ENCODE measurements at places on chromosomes 12 and 14.

DNA sequence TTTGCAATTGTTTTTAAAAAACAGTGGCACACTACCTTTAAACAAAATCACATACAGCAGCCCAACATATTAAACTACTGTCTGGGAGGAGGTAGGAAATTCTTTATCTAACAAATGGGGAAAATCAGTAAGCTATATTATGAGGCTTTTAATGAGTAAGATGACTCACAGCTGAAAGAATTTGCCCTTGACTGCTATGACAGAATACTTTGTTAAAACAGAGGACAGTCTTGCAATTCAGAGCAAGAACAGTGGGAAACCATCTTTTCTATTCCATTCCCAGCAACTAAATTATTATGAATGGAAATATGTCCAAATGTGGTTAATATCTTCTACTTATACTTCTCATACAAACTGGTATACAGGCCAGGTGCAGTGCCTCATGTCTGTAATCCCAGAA, 49.2 kb upstream of the SGPP1 start:
- no peak for DNase-seq

DNA sequence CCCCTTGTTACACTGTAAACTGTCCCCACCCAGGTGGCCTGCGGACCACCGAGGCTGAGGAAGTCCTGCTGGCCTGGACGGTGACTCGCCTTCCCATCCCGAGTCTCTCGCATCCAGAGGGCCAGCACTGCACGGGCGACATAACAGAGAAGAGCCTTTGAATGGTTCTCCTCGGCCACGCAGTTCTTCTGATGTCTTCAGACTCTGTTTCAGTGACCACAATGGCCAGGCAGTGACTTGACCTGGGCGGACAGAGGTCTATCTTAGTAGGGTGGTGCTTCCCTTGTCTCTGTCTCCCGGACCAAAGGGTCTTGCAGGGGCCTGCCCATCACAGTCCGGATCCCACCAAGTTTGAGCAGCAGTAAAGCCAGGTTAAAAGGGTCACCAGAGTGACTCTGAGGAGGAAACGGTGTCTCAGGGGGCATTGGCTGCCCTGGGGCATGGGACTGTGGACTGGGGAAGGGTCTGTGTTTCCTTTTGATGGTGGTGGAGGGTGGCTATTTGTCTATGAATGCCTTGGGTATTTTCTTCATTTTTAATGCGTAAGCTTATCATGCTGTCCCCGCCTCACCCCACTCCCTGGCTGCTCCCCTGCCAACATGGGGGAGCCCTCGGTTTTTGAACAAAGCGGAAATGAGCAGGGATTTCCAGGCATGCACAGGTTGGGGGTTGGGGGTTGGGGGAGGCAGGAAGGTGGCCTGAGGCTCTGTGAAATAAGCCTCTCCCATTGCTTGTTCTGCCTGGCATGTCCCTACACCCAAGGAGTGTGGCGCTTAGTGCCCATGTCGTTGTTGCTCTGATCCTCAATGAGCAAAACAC, 10.3 kb downstream of the KRT85 start:
- DNase-seq, result no peak

GRCh38 chr12:54033106-54033979, 493 bp downstream of the HOXC5 start:
- no peak for DNase-seq

DNA sequence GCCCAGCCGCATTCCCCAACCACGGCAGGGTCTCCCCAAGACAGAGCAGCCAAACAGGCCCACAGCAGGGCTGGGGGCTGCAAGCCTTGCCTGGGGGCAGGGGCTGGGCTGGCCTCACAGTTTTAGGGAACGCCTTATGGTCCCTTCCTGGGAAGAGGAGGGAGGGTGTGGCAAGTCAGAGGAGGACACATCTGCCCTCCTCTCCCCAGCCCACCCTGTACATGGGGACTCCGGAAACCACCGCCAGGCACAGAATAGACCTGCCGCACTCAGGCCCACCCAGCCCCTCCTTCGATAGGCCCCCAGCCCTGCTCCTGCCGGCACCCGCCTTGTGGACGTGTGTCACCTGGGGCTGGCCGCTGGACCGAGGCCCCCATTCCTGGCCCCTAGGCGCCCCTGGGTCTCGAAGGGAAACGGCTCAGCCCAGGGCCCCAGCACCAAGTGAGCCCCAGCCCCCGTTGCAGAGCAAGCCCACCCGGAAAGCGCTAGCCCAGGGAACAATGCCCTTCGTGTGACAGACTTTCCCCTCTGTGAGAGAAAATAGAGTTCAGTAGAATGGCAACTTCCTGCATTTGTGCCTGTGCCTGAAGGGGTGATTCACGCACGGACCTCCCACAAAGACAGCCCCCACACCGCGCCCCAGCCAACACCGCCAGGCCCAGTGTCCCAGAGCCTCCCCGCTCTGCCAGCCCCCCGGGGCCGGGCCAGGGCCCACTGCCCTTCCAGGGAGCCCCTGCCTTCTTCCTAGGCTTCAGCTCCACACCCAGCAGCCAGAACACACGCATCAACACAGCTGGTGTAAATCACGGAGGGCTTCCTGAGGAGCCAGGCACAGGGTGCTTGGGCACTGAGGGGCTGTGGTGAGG, 12.0 kb upstream of the NUDT14 start:
- DNase-seq, result no peak

DNA sequence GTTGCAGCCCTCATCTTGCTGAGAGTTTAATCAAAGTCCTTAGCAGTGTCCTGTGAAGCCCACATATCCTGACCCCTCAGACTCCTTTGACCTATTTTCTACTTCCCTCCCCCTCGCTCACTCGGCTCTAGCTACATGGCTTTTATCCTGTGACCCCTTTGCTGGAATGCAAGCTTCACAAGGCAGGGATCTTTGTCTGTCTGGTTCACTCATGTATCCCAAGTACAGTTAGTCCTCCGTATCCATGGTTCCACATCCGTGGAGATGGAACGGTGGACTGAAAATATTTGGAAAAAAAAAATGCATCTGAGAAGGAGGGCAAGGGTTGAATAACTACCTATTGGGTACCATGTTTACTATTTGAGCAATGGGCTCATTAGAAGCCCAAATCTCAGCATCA, 173.8 kb downstream of the BCAT1 start:
- DNase-seq, result no peak

DNA sequence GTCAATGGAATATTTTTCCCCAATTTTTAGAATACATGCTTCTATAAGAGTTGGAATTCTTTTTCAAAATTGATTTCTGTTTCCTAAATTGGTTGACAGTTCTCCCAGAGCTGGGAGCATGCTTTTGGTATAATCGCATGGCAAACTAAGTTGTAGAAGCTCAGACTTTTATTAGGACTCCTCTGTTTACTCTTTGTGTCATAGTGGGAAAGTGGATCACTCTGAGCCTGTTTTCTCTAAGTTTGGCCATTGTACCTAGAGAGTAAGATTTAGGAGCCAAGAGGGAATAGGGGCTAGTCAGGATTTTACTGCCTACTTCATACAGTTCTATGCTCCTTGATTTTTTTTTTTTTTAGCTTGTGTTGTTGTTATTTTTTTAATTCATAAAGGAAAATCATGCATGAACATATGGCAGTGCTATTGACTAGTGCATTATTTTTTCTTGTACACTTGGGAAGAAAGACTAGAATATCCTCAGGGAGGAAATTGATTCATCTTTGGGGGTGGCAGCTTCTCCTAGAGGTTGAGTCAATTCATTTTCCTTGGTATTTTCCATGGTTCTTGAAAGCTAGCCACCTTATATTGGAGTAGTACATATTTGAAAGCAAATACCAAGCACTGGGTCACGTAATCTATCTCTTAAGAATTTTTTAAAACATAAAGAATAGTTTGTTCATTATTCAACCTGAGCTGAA, 77.7 kb upstream of the TRAF3 start:
- DNase-seq, result no peak

DNA sequence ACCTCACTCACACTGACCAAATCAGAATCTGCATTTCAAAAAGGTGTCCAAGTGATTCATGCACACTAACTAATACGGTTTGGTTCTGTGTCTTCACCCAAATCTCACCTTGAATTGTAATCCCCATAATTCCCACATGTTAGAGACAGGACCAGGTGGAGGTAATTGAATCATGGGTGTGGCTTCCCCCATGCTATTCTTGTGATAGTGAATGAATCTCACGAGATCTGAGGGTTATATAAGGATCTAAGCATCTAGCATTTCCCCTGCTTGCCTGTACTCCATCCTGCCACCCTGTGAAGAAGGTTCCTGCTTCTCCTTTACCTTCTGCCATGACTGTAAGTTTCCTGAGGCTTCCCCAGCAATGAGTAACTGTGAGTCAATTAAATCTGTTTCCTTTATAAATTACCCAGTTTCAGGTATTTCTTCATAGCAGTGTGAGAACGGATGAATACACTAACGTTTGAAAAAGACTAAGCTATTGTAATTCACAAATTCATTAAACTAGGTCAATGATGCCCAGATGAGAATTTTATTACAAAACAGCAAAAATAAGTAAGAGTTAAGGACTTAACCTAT, 759.1 kb downstream of the GALC start:
- no peak for DNase-seq

GRCh38 chr12:127628645-127629044, 638.3 kb upstream of the TMEM132C start:
- DNase-seq, result no peak

- DNase-seq, result no peak
Measured at GRCh38 chr14:71180397-71180796, 273.1 kb downstream of the PCNX1 start.

- DNase-seq, result no peak
Measured at GRCh38 chr14:97866664-97867063, 1069.5 kb downstream of the VRK1 start.

- DNase-seq, result no peak
Measured at GRCh38 chr14:22304326-22304725, 284.7 kb downstream of the DAD1 start.

GRCh38 chr14:77649326-77649725, 32.9 kb upstream of the SPTLC2 start:
- DNase-seq, result no peak

- no peak for DNase-seq
Measured at GRCh38 chr12:21183721-21184275, 52.8 kb downstream of the SLCO1B1 start.

DNA sequence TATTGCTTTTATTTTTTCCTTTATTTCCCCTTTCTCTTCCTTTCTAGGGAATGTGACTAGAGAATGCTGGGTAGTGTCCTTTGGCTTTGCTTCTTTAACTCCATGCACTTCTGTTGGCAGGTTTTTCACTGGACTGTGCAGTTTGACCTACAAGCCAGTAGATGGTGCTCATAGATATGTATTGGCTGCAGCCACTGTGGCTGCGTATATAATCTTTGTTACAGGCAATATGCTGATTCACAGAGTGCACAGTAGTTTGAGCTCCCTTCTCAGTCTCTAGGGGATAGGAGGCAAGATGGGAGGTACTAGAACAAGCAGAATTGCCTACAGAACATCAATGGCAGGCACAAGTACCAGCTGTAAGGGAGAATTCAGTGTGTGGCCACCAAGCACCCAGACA, 503.5 kb downstream of the LRFN5 start:
- no peak for DNase-seq

DNA sequence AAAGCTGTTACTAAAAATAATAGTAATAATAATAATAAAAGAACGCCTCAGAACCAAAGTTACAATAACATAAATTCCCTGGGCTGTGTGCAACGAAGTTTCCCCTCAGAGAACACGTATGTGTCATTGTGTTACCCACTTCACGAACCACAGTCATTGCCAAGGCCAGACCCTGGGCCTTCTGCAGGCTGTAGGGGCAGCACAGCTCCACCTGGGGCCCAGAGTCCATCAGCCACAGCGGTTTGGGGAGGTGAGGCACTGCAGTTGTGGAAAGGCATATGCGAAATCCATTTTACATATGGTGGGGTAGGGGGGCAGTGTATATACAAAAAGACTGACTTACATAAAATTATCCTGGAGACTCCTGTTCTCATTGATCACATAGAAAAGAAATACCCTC, 56.1 kb downstream of the ESR2 start:
- no peak for DNase-seq

DNA sequence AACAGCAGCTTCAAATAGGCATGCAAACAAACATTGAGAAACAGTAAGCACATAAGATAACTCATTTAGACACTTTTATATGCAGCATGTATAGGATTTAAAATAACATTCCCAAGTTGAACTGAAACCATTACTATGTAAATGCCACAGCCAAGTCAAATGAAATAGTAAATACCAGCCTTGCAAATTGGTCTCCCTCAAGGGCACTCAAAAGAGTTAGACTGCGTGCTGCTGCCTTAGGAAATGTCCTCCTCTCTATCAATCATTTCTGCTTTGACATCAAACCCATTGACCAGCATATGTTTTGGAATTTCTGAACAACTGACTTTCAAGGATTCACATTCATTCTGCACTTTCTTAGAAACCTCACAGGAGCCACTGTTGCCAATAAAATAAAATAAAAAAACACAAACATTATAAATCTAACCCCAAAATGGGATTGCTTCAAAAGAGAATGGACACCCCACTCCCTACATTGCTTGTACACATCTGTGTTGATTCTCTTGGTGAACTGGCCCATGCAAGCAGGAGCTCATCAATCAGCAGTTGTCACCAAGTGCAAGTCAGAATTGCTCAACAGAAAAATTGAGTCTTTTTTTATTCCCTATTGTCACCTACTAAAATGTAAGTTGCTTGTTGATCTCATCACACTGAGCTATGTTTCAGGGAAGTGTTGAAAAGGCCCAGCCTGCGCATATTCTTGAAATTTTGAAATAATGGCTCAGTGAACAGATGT, 256.2 kb downstream of the DAD1 start:
- DNase-seq, result no peak

DNA sequence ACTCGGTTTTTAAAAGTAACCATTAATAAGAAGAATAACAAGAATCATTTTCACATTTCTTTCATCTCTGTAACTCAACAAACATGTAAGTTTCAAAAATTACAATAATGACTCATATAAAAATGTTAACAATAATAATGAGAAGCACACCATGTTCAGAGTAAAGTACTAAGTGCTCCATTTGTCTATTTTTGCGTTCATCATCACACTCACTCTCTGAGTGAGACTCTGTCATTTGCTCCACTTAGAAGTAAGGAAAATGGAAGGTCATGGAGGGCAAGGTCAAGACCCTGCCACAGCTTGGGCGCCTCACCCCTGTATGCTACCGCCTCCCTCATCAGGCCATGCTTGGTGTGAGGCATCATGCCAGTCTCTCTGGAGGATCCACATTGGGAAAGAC, 129.9 kb downstream of the TMEM30B start:
- no peak for DNase-seq

- no peak for DNase-seq
Measured at GRCh38 chr14:101470266-101470665, 91.0 kb upstream of the DIO3 start.

DNA sequence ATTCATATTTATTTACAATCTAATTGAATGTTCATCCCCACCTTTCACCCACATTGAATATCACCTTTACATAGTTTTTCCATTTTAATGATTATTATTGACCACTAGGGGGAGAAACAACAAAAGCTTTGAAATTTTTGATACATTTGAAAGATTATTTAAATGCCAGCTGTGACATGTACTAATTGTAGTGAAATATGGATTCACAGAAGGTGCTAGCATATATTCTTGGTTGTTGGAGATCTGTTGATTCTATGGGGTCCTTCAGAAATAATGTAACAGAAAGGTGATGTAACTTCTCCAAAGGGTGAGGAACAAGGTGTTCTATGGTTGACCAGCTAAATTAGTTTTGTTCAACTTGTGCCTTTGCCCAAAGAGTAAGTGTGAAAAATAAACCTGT, 22.4 kb upstream of the GPR33 start:
- no peak for DNase-seq

GRCh38 chr12:118053071-118053985, 7.7 kb downstream of the WSB2 start:
- no peak for DNase-seq

GRCh38 chr12:75760573-75761294, 249.3 kb upstream of the KRR1 start:
- DNase-seq, result no peak

- DNase-seq, result peak; percentile 45
Measured at GRCh38 chr12:76927170-76927784, 48.5 kb upstream of the CSRP2 start.

Measured in activated CD4-positive, alpha-beta T cell treated with anti-CD3 and anti-CD28 coated beads, Interleukin-2, amount 50 U/mL, for 48 hours (primary cell).